ENCODE measurements at places on chromosomes 1 and 21.
A peak's percentile ranks its signal among the peaks of the same experiment; 100 is the strongest.

GRCh38 chr1:10504249-10504648 lies 29.5 kb downstream of the PEX14 start:
- DNase-seq, result no peak

DNA sequence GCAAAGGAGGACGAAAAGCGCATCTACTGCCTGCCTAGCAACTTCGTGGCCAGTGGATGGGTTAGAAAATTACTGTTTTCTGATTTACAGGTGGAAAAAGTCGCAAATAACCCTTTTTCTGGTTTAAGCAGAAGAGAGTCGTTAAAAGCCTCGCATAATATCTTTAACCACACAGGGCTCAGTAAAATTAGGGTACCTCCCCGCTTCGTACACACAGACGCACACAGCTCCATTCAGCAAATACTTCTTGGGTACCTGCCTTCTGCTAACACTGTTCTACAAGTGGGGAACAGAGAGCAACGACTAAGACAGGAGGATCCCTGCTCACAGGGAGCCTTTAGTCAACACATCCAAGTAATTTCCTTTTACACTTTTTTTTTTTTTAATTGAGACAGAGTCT lies 704 bp downstream of the ALG6 start:
- peak; percentile 3 for DNase-seq

GRCh38 chr1:8251635-8252034 lies 66.3 kb upstream of the SLC45A1 start:
- no peak for DNase-seq

DNA sequence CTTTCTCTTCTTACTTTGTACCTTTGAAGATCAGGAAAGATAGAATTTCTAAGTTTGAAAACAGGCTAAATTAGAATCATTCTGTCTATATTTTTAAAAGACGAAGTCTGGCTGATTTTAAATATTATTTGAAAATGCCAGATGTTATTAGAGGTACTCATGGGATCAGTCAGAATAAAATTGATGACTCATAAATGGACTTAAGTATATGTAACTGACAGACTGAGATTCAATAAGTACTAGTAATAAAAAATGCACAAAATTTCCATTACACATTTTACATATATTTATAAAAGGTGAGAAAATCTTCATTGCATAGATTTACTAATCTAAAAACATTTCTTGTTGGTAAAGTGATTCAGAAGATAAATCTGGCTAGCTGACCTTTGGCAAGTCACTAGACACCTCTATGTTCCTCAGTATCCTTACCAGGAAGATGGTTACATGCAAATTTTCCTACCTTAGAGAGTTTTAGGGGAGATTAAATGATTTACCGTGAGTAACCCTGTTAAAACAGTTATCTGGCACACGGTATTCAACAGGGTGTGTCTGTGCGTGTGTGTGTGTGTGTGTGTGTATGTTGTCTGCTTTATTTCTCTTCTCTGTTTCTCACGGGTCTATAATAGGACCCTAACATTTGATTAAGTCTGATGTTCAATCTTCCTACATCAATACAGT lies 189.0 kb downstream of the RUNX1 start:
- DNase-seq, result no peak

GRCh38 chr1:64061430-64062104 lies 141.9 kb upstream of the UBE2U start:
- no peak for DNase-seq

DNA sequence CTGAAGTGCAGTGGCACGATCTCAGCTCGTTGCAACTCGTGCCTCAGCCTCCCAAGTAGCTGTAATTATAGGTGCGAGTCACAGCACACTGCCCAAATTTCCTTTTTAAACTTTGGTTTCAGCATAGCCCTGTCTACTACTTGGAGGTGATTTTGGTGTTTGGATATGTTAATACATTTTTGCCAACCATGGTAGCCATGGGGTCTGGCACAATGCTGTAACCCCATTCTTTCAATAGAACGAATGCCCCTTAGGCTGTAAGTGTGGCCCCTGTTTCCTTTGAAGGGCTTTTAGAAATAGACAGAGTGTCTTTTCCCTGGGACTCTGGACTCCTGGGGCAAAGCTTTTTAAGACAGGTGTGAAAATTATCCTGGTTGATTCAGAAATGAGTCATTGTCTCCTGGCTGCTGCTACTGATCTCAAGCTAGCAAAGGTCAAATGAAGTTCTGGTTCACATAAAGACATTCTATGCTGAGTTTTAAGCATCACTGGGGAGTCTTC lies 141.1 kb upstream of the RUNX1 start:
- no peak for DNase-seq

DNA sequence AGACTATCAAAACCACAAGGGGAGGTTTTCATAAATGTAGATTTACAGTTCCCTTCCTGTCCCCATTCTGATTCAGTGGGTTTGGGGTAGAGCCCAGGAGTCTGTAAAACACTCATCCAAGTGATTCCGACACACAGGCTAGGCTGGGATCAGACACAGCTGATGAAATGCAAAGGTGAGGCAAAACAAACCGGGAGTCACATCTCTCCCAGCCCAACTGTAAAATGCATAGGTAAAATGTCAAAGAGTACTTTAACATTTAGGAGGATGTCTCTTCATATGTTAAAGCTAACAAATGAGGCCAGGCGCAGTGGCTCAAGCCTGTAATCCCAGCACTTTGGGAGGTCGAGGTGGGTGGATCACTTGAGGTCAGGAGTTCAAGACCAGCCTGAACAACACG lies 45.0 kb downstream of the ZNF281 start:
- DNase-seq, result no peak

DNA sequence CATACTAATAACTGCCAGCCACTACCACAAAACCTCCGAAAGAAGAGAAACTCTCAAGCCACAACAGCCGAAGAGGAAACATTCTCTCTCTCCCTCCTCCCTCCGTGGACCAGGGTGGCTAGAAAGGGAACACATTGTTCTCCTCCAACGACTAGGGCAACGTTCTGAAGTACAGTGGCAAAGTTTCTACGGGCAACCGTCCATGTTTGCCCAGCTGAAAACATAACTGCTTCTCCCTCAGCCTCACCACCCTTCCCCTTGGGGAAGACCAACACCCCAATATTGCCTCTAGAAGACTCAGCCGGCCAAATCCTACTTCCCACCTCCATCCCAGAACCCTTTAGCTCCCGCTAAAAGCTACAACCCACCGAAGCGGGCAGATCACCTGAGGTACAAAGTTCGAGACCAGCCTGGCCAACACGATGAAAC lies 2.0 kb downstream of the GLUL start:
- no peak for DNase-seq

DNA sequence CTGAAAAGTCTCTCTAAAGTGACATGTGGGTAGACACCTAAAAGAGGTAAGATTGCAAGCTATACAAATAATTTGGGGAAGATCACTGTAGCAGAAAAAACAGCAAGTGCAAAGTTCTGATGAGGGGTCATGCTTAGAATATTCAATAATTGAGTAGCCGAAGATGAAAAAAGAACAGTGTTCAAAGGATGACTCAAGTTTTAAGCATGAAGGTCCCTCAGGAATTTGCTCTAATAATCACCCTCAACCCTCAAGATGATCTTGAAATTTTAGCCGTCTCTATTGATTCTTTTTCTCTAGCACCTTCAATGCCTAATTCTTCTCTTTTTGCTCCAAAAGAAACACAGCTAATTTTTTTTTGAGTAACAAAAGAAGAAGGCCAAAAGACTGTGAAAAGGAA lies 190.6 kb upstream of the ZNHIT6 start:
- no peak for DNase-seq

GRCh38 chr1:16191916-16192546 lies 20.4 kb downstream of the ARHGEF19 start:
- DNase-seq, result no peak

DNA sequence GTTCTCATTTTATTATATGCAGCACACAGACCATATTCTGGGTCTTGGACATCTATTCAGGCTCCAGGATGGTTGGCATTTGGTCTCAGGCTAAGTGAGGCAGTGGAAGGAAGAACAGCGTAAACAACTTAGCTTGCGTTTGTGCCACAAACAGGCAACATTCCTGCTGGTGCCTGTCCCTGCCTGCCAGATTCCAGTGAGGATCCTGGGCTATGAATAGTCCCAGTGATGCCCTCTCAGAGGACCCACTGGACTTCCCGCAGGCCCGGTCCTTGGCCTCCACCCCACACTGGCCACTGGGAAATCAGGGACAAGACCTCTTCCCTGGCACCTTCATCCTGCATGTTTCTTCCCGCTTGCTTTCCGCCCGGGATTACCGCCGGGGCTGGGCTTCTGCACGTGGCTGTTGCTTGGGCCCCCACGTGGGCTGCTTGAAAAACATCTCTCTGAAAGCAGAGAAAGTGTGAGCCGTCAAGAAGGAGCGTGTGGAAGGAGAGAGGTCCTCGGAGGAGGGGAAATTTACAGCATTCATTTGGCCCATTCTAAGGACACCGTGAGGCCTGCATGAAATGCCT lies 145.1 kb upstream of the WNT4 start:
- no peak for DNase-seq

- no peak for DNase-seq
Measured at GRCh38 chr1:119656410-119656955, 8.4 kb upstream of the ZNF697 start.

DNA sequence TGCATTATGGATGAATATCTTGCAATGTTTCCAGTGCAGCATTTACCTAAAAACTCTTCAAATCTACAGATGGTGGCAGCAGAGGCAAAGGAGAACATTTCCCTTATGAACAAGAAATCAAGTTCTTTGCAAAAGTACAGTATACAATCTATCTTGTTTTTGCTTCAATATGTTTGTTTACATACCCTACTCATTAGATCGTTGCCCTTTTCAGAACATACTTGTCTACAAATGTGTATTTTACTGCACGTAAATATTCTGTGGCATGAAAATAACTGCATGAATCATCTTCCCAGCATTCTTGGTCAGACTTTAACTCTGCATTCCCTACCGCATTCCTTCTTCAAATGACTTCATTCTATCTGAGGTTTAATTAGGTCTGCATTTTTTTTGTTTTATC lies 212.7 kb downstream of the ZP4 start:
- peak; percentile 35 for DNase-seq

DNA sequence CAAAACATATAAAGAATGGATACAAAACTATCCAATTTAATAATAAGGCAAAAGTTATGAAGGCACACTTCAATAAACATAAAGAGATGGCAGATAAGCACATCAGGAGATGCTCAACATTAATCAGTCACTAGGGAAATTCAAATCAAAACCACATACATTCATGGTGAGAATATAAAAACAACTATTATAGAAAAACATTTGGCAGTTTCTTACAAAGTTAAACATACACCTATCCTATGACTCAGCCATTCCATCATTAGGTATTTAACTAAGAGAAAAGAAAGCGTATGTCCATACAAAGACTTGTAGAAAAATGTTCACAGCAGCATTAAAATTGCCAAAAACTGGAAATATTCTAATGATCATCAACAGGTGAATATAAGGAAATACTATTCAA lies 44.3 kb downstream of the KIFAP3 start:
- DNase-seq, result no peak

DNA sequence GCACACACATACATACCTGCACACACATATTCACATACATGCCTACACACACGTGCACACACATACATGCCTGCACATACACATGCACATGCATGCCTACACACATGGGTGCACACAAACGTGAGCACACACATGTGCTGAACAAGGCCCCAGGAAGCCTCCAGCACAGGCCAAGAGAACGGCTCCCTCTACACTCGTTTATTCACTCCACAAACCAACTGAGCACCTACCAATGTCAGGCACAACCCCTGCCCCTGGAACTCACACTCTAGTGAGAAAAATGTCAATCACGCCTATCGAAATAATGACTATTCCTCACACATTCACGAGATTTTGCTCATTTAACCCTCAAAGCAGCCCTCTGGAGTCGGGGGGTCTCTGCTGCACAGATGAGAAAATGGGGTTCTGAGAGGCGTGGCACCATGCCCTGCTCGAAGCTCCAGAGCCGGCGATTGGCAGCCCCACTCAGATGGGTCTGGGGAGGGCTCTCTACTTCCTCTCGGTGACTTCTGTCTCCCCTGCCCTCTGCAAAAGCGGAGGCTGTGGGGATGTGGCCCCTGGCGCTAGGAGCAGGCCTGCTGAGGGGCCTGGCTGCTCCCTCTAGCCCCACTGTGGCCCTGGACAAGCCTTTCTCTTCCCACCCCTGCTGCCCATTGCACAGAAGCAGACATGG lies 90.2 kb upstream of the RUNX3 start:
- DNase-seq, result no peak

DNA sequence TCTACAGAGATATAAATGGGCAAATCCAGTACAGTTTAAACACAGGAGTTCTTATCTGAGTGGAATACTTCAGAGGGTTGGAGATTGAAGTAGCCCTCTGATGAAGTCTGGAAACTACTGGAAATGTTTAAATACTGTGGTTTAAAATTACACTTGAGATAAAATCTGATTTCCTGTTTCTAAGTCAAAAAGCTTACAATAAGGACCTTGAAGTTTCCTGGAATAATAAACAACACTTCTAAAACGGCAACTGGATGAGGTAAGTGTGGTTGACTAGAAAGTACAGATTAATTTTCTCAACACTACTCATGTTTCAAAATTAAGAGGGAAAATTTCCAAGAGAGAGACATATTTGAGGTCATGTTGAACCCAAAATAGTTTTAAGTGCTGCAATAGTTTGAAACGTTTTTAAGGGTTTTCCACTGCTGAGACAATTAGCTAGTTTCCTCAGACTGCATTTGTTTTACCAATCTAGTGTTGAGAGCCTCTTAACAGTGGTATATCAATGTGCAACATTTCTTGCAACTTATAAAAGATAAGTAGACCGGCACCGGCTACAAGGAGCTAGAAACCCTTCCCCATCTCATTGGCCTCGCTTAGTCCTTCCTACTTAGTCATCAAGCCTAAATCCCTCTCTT lies 27.4 kb downstream of the KCNA3 start:
- no peak for DNase-seq

GRCh38 chr1:67956116-67956515 lies 94.3 kb downstream of the DIRAS3 start:
- DNase-seq, result no peak

DNA sequence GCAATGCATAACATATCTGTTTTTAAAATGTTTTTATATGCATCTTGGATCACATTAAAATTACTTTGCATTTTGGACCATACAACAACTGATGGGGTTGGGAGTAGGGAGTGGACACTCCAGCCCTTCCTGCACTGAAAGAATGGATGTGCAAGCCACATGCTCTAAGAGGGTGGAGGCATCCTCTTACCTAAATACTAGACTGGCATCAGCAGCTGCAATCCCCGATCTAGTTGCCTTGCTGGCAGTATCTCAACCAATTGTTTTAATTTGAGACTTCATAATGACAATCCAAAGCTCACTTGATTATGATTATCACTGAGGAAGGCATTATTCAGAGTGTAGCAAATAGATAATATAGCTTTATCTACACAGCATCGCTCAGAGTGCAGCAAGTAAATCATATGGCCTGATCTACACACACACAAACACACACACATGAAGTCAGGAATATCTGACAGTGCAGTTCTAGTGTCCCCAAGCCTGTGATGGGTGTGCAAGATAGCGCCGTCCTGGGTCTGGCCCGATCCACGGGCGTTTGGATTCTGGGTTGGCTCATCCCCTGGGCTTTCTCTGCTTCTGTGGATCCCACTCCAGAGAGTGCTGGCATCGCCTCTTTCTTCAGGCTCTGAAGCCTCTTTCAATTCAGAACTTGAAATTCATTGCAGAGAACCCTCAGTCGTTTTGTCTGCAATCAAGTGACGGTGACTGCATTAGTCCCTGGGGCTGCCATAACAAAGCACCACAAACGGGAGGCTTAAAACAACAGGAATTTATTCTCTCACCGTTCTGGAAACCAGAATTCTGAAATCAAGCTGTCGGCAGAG lies 181.3 kb downstream of the ETS2 start:
- DNase-seq, result no peak

- no peak for DNase-seq
Measured at GRCh38 chr1:150106341-150106740, 38.8 kb downstream of the VPS45 start.

Measured in hindlimb muscle (tissue), 1 donor.